ENCODE measurements at places on chromosomes 12 and 14.

DNA sequence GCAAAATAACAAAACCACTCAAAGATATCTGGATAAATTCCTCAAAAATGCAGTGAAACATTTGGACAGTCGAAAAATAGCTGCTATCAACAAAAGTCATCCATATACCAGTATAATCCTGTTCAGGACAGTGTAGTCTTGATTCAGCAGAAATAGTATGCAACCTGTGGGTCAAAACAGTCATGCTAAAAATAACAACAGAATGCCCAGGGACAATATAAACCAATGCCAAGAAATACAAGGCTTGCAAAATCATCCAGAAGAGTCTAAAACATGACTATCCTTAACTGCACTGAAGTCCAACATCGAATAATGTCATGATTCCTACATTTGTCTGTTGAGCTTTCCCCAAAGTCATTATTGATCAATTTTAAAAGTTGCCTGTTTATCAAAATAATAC is 425.9 kb downstream of the FSCB start:
- no peak for DNase-seq

DNA sequence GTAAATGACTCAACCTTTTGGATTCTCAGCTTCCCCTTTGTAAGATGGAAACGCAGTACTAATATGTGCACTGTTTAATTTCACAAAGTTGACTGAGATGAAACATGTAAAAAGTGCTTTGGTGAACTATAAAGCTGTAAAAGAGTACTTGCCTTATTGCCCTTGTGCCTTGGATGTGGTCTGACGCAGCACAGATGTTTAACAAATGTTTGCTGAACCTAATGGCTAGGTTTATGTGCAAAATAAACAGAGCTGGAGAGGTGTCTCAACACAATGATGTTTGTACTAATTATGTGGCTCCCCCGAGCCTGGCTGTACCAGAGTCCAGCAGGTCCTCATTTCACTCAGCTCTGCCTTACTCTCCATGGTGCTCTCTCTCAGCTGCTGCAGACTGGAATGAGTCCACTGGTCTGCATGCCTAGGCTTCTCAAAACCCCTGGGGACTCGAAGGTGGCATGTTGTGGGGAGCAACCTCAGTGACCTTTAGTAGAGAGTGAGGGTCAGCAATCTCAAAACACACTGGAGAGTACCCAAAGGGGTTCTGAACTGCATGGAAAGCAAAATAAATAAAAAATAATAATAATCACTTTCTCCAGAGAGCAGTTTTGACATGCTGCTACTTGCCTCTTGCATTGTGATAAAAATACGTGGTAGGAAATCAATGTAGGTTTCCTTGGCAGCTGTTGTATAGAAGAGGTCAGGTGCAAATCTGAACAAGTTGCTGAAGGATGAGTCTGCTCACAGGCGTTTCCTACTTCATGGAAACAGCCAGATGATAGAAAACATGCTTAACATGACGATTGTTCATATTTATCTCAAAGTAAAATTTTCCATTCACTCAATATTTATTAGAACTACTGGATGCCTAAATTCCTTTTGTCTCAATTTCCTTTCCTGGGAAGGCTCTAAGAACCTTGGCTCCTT is 8.5 kb upstream of the AMIGO2 start:
- DNase-seq: peak; percentile 64

DNA sequence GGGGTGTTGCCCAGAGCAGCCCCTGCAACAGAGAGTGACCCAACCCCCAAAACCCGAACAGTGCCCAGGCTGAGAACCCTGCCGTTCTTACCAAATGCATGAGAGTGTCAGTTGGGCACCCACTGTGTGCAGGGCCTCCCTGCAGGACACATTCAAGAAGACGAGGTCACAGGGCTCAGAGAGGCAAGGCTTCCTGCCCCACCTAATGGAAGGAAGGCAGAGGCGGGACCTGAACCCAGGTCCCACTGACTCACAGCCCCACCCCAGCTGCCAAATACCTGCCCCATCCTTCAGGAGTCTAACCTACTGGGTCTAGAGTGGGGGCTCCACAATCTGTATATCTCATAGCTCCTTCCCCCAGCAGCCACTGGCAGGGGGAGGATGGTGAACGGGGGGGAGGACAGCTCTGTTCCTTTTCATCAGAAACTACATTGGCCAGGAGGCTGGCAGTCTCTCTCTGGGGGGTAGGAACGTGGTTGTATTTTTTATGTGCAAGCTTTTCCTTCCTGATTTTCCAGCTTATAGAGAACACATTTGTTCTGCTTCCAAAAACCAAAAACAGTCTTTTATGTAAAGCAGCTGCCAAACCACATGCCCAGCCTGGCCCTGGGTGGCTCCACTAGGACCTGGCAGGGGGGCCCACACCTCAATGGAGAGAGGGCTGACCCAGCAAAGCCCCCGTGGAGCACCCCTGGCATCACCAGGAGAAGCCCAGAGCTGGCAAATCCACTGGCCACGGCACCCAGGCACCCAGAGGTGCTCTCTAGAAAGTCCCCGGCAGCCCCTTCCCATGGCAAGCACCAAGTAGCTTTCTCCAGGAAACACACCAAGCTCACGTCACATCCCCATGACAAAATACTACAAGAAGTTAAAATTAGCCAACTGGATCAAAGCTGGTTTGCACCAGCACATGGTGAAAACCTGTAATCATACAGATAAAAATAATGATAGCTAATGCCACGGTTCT is 17.0 kb downstream of the NCOR2 start:
- DNase-seq: no peak

GRCh38 chr14:60220084-60220483 is 28.9 kb upstream of the PPM1A start:
- no peak for DNase-seq

GRCh38 chr14:68228656-68229055 is 409.1 kb downstream of the RAD51B start:
- DNase-seq: no peak

DNA sequence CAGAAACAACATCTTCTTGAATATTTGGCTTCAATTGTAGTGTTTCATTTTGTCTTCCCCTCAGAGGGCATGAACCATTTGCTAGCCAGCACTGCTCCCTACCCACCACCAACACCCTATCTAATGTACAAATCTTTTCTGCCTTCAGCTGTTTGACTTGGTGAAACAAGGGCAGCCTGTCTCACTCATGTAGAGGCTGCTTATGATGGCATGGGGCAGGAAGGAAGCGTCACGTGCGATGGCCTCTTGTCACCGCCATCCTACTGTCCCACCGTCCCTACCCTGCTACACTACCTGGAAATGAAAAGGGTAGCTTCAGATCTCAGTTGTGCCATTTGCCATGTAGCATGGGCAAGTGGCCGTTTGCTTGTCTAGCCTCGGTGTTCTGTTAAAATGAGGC is 29.9 kb upstream of the LRTM2 start:
- no peak for DNase-seq

All from NCI-H2081 treated with DMSO at 0.1 percent for 48 hours (cell line).